ENCODE measurements at places on chromosomes 1 and 21. TPM values are rescaled to one million over a fixed set of nuclear protein-coding genes. Genes with fewer than 3 reads are reported as not detected.

SMAP2 gene
- 2.8 TPM for total RNA-seq

CDA gene
- total RNA-seq, result 1.4 TPM

KRTAP7-1 gene
- total RNA-seq, result not detected

MAP1LC3C gene
- total RNA-seq, result not detected

PDZK1 gene
- total RNA-seq, result 0.31 TPM

PRDX1 gene
- 675 TPM for total RNA-seq

NUP210L gene
- total RNA-seq, result 0.16 TPM

VANGL2 gene
- total RNA-seq, result not detected

ANKRD65 gene
- total RNA-seq, result 0.32 TPM

AMY2A gene
- not detected for total RNA-seq

PPM1J gene
- 0.49 TPM for total RNA-seq

FAM43B gene
- not detected for total RNA-seq

SYT6 gene
- under 0.01 TPM for total RNA-seq

PLPPR4 gene
- total RNA-seq, result 0.25 TPM

OR10K1 gene
- not detected for total RNA-seq

LDLRAD2 gene
- total RNA-seq, result 0.06 TPM

CFH gene
- total RNA-seq, result 12.6 TPM

HCRTR1 gene
- total RNA-seq, result 0.65 TPM

RPTN gene
- total RNA-seq, result not detected

AKR7A3 gene
- 0.16 TPM for total RNA-seq

SIPA1L2 gene
- 13.3 TPM for total RNA-seq

OR2W3 gene
- not detected for total RNA-seq

ABCA4 gene
- 2.6 TPM for total RNA-seq

HMCN1 gene
- total RNA-seq, result 1.6 TPM

AGMAT gene
- total RNA-seq, result 0.50 TPM

FAM72B gene
- total RNA-seq, result 2.3 TPM

GNG4 gene
- total RNA-seq, result 0.16 TPM

RAB7B gene
- not detected for total RNA-seq

CDK18 gene
- 0.16 TPM for total RNA-seq

ADORA1 gene
- total RNA-seq, result not detected

FYB2 gene
- total RNA-seq, result not detected

OXCT2 gene
- 4.5 TPM for total RNA-seq

POGK gene
- 26.1 TPM for total RNA-seq

ADAMTS1 gene
- 20.7 TPM for total RNA-seq

SORT1 gene
- 14.9 TPM for total RNA-seq

GPR52 gene
- total RNA-seq, result 1.9 TPM

TMEM54 gene
- total RNA-seq, result 10.0 TPM

THEM5 gene
- not detected for total RNA-seq

WASF2 gene
- 103 TPM for total RNA-seq

FCER1G gene
- total RNA-seq, result not detected

TEKT2 gene
- total RNA-seq, result 0.25 TPM

LDLRAD1 gene
- total RNA-seq, result not detected

KCND3 gene
- total RNA-seq, result 0.25 TPM

NPHS2 gene
- not detected for total RNA-seq

GNAT2 gene
- total RNA-seq, result 0.49 TPM

PRPF38B gene
- 7.9 TPM for total RNA-seq

FALEC gene
- total RNA-seq, result not detected

AMPD1 gene
- total RNA-seq, result not detected

RXRG gene
- total RNA-seq, result not detected

TRNP1 gene
- total RNA-seq, result 5.2 TPM

CELF3 gene
- total RNA-seq, result not detected

OLIG2 gene
- not detected for total RNA-seq

GBP7 gene
- not detected for total RNA-seq

CELA2A gene
- not detected for total RNA-seq
